ENCODE measurements at places on chromosomes 11 and 22.

- DNase-seq, result no peak
These were observed 10.6 kb upstream of the SORL1 start for GRCh38 chr11:121441521-121441920.

DNA sequence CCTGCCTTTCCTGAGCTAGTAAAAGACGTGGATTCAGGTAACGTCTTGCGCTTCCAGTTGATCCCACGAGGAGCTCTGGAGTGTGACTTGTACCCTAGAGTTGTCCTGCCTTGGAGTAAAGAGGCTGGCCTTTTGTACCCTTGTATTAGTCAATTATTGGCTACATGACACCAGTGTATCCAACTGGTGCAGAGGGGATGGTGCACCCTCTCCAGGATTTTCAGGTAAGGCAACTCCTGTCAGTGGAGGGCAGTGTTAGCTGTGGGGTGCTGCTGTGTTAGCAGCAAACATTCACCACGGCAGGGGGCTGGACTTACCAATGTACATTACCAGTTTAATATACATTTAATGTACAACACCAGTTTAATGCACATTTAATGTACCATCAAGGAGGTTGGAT is 233.5 kb downstream of the MIAT start:
- no peak for DNase-seq

- no peak for DNase-seq
These were observed 48.4 kb upstream of the KCNQ1OT1 start for GRCh38 chr11:2748061-2748813.

GRCh38 chr11:126313826-126314225 is 10.0 kb downstream of the DCPS start:
- DNase-seq, result no peak

GRCh38 chr11:11218629-11218986 is 134.4 kb downstream of the CSNK2A3 start:
- no peak for DNase-seq
